ENCODE measurements at places on chromosomes 7 and 10.

GRCh38 chr10:19580691-19581090 is 235.5 kb upstream of the PLXDC2 start:
- DNase-seq = no peak

DNA sequence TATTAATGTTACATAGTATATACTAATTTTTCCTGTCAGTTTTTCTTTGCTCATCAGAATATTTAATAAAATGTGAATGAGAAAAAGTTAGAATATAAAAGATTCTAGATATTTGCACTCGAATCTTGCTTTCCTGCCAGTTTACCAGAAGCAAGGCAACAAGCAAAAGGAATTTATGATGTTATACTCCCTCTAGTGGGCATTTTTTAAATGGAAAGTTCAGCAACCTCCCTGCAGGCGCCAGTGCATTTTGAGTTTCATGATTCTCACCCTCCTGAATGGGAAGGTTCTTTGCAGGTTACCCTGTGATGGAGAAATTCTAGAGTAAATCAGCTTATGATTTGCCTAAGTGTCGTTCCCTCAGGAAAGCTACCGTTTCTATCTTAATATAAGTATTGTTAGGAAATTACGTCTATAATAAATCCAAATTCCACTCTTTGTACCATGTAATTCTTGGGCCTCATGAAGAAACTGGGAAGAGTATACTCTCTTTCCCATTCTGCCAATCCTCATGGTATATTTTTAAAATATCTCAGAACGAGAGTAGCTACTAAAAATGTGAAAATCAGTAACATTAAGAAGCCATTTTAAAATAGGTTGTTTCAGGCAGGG is 350.0 kb downstream of the CRPPA start:
- DNase-seq = no peak

DNA sequence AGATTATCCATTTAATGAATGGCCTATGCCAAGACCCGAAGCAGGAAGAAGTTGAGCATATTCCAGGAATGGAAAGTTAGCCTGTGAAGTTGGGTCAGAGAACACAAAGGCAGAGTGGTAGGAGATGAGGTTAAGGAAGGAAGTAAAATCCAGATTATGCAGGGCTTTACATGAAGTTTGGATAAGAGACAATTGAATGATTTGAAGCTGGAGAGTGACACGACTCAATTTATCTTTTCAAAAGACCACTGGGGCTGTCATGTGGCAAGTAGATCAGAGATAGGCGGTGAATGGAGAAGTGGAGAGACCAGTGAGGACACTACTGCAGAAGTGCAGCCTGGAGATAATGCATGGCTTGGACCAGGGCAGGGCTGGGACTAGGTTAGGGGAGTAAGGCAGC is 7.2 kb upstream of the CNOT4 start:
- DNase-seq = no peak

DNA sequence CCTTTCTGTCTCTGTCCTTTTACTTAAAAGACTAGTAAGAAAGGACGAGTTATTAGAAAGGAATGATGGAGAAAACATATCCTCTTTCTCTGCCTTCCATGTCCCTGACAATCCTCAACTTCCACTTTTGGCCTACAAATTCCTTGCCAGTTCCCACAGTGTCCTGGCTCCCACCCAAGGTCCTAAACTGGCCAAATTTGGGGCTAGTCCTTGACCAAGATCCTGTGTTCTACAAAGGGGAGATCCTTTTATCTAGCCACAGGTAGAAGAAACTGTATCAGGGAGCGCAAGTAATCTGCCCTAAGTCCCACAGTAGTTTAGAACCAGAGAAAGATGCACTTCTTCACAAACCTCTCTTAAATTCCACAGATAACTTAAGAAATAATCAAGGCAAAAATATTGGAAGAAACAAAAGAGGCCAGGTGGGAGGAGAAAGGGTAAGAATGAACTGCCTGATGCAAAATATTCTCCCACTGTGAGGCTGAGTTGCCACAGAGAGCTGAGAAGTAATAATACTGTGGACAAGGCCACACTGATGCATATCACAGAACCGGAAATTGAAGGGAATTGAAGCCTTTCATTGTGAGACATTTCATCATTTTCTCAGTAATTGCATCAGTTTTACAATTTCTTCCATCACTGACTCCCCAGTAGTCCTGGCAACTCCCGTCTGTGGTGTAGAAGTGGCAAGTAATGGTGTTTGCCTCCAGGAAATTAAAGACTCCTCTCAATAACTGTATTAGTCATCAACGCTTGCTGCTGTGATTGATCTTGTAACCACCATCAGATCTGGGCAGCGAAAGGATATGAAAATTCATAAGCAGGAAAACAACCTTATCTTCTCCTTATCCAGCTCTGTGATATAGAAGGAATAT is 47.2 kb downstream of the DNAJC12 start:
- peak; percentile 96 for DNase-seq

DNA sequence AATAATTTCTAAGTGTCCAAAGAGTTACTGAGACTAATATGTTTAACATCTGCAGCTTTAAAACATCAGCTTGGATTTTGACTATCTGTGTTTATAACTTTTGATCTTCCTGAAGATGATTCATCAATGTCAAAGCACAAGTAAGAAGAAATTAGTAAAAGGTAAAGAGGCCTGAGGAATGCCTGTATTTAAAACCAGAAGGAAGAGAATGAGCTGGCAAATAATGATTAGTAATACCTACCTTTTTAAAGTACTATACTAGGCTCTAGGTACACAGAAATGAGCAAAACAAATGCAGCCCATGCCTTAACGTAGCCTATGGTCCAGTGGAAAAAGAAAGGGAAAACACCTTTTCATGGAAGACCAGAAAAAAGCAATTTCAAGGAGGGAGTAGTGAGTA is 158.0 kb downstream of the KCND2 start:
- no peak for DNase-seq

DNA sequence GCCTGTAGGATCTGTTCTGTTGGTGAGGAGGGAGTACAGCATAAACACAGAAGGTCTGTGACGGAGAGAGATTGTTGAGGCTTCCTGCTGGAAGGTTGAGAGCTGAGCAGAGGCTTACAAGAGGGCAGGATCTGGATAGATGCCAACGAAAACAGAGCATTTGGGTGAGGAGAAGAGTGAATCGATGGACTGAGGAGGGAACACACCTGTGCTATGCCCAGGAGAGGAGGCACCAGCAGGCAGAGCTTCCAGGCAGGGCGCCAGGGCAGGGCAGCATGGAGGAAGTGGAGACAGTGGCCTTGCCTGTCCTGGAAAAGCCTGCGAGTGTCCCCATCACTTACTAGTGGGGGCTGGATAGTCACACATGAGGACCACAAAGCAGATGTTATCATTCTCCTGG is 282.9 kb downstream of the PAXIP1 start:
- no peak for DNase-seq

DNA sequence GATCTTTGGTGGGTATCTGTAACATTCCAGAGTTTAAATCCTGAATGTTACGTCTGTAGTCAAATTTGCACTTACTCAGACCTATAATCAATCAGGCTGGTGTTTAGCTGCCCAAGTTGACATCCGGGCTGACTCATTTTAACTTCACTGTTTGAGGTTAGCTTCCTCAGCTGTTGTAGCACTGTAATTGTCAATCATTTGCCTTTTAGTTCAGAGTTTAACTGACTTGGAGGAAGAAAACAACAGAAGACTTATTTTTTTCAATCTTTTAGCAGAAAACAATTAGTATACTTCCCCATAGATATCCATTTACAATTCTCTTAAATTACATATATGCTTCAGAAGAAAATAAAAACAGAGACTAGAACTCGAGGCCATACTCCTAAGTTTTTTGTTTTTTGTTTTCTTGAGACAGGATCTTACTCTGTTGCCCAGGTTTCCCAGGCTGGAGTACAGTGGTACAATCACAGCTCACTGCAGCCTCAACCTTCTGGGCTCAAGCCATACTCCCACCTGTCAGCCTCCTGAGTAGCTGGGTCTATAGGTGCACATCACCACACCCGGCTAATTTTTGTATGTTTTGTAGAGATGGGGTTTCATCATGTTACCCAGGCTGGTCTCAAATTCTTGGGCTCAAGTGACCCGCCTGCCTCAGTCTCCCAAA is 38.5 kb upstream of the LRRC17 start:
- DNase-seq = no peak

DNA sequence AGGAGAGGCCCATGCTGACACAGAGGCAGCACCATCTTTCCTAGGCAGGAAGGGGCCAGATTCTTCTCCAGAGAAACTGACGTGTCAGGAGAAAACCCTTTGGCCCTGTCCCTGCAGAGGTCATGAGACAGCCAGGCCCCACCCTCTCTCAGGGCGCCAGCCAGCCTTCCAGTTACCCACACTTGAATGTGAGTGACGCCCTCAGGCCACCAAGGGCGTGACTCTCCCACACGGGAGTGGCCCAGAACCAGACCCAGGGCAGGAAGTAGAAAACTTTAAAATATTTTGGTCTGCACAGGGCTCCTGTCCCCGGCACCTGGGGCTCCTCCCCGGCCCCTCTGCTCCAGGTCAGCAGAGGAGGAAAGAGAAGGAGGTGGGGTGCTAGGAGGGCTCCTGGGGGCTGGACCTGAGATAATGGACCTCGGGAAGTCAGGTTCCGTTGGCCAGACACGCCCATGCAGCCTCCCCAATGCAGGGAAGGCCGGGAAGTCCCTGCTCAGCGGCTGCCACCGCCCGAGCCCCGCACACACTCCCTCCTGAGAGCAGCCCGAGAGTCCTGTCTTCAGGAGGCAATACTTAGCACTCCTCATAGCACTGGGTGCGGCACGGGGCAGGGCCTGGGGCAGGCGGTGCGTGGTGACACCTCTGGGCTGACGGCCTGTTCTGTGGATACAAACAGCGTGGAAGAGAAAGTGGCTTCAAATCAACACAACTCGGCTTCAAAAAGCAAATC is 67.0 kb upstream of the CFAP46 start:
- no peak for DNase-seq

DNA sequence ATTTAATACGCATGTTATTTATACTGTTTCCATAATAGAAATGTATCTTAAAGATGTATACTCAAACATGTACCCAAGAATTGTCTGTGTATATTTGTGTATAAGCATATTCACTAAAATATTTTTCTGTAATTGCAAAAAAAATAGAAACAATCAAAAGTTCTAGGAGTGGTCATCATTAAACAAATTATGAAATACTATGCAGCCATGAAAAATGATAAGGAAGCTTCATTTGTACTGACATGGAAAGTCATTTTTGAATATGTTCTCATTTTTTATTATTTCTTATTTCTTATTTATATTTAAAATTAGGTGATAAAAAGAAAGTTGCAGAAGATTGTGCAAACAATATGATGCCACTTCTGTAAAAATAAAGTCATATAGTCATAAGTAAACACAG is 400.0 kb upstream of the AUTS2 start:
- no peak for DNase-seq

- DNase-seq = no peak
These were observed 189.2 kb upstream of the PODXL start for GRCh38 chr7:131745390-131746248.

GRCh38 chr10:68655620-68656126 is 65.4 kb upstream of the CCAR1 start:
- DNase-seq = no peak

- DNase-seq = no peak
These were observed 56.7 kb downstream of the DLG5 start for GRCh38 chr10:77869626-77870420.

- no peak for DNase-seq
These were observed 60.1 kb upstream of the ARID5B start for GRCh38 chr10:61841338-61841875.

- DNase-seq = no peak
These were observed 237.5 kb upstream of the KLF6 start for GRCh38 chr10:4022473-4022872.

- no peak for DNase-seq
These were observed 64.3 kb downstream of the EZH2 start for GRCh38 chr7:148819697-148820360.

- DNase-seq = no peak
These were observed 39.1 kb upstream of the RAB18 start for GRCh38 chr10:27464993-27465392.

GRCh38 chr10:83582407-83583095 is 556.8 kb upstream of the GHITM start:
- DNase-seq = no peak

DNA sequence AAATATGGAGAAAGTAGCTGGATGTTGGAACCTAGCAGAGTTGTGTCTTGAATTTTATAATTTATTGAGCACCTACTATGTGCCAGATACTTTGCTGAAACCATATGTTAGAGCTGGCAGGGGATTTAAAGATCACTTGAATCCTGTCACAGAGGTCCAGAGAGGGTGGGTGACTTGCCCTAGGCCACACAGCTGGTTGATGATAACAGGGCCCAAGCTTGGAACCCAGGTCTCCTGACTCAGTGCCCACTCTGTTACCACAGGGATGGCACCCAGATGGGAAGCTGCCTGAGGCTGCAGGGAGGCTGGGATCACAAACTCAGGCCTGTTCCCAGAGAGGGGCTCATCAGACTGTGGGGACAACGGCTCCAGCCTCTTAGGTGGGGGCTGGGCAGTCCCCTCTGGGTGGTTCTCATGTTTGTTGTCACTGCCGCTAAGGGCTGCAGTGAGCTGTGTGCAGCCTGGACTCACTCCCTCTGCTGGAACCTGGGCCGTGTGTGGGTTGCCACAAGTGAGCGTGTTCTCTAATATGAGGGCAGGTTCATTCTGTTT is 18.6 kb downstream of the GOLGA7B start:
- no peak for DNase-seq

DNA sequence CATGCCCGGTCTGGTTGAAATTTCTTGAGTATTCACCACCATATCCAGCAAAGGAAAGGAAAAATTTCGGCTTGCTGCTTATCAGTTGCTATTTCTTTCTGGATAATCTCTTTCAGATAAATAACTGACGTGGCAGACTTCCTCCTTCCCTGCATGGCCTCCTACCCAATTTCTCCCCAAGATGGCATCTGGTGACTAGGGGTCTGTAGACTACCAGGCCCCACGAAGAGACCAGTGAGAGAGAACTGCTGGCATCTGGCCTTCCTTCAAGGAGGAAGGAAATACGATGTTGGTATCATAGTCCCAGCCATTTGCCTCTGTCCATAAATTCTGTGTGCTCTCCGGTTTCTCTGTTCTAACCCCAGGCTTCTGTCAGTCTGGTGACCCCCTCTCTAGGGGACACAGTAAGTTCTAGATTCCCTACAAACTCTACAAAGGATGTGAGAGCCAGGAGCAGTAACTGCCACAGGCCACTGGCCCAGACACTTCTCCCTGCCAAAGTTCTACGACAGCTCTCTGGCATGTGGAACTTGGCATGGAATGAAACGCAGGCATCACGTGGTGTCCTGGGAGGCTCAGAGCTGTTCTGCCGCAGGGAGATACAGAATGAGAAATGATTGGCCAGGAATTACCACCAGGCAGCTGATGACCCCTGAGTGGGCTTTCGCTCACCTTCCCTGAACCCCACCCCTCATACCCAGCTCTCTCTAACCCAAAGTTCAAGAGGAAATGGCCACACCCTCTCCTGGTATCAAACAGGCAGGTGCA is 30.0 kb upstream of the MSRB2 start:
- no peak for DNase-seq

DNA sequence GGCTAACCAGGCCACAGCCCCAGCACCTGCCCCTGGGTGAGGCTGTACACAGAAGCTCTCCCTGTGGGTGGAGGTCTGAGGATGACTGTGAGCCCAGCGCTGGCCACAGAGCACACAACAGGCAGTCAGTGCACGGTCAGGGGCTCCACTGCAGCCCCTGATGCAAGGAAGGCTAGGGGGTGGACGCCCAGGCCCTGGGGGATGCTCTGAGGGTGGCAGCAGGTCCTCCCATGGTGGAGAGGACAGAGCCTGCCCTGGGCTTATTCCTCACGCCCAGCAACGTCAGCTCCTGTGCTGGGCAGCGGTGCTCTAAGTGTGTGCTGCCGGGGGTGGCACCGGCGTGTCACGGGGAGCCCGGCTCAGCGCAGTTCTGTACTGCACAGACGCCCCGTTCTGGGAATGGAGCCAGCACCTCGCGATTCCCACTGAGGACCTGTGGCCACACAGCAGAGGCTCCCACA is 223.2 kb downstream of the MAD1L1 start:
- no peak for DNase-seq

All from T-helper 1 cell (primary cell).